ENCODE measurements at places on chromosomes 7 and 10.

DNA sequence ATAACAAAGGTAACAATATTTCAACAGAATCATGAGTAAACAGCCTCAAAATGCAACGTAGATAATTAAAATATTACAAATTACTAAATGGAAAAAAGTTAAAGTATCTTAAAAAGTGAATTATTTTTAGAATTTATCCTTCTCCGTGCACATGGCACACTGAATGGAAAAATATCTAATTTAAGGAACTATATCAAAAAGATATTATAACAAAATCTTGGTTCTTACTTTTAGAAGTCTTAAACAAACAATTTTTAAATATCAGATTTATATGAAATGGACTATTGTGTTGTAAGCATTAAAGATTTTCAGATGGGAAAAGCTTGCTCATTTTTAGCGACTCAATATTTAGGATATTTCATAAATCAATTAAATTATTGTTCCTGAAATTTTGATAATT, 72.0 kb downstream of the AGMO start:
- no peak for DNase-seq

DNA sequence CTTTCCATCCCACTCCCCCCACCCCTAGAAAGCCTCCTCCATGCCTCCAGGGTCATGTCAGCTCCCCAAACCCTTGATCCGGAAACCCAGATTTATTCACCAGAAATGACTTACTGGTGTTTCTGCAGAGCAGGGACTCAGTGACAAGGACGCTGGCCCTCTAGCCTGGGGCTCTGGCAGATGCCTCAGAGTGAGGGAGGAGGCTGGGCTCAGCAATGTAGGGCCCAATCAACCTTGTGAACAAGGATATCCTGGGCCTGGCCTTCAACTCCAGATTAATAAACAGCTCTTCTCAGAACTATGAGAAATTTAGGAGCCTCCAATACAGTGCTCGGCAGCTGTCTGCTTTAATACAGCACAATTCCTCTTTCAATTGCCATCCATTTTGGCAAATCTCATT, at the start of gene MBL2:
Gene MBL2 (minus strand): TSS at position 162 of the 400 bp plus-strand sequence. CDS start 1,149 bp downstream, outside the sequence.
- no peak for DNase-seq

GRCh38 chr7:106344211-106344610, 59.4 kb upstream of the NAMPT start:
- no peak for DNase-seq

- no peak for DNase-seq
Observed at GRCh38 chr10:91756286-91756685, 41.9 kb upstream of the TNKS2 start.

GRCh38 chr10:60340973-60341372, 48.7 kb downstream of the ANK3 start:
- DNase-seq: no peak

DNA sequence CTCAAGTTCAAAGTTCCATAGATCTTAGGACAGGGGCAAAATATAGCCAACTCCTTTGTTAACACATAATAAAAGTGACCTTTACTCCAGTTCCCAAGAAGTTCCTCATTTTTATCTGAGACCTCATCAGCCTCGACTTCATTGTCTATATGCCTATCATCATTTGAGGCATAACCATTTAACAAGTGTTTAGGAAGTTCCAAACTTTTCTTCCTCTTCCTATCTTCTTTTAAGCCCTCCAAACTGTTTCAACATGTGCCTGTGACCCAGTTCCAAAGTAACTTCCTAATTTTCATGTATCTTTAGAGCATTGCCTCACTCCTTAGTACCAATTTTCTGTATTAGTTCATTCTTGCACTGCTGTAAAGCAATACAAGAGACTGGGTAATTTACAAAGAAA, 569.1 kb downstream of the ANKRD7 start:
- DNase-seq: no peak

- no peak for DNase-seq
Observed at GRCh38 chr10:132329565-132330485, 2.2 kb upstream of the LRRC27 start.

DNA sequence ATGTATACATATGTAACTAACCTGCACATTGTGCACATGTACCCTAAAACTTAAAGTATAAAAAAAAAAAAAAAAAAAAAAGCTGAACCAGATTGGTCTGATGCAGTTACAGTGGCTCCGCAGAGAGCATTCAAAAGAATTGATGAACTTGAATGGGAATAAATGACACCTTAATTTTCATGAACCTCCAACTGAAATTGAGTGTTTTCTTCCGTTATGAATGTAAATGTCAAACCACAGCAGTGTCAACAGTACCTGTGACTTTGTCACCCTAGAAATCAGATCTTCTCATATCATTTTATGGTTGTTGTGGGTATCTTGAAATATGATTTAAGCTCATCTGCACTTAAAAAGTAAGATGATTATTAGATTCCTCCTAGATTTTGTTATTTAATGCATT, 32.7 kb upstream of the SRGN start:
- DNase-seq: no peak
